ENCODE measurements at places on chromosomes 3 and 15.
A peak's percentile ranks its signal among the peaks of the same experiment; 100 is the strongest.

DNA sequence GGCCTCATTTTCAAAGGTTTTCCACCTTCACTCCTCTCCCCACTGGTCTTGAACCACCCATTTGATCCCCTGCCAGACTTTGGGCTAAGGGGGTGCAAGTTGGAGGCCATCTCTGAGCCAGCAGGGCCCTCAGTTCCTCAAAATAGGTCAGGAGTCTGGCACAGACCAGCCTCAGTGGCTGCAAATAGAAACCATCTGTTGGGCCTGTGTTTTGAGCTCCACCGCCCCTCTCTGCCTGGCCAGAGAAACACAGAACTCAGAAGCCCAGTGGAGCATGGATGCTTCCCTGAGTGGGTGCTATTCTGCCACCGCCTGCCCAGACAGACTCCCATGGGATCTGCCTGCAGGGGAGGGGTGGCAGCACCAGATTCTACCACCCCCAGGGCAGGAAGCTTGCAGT, 56.3 kb downstream of the CORO2B start:
- DNase-seq, result no peak

DNA sequence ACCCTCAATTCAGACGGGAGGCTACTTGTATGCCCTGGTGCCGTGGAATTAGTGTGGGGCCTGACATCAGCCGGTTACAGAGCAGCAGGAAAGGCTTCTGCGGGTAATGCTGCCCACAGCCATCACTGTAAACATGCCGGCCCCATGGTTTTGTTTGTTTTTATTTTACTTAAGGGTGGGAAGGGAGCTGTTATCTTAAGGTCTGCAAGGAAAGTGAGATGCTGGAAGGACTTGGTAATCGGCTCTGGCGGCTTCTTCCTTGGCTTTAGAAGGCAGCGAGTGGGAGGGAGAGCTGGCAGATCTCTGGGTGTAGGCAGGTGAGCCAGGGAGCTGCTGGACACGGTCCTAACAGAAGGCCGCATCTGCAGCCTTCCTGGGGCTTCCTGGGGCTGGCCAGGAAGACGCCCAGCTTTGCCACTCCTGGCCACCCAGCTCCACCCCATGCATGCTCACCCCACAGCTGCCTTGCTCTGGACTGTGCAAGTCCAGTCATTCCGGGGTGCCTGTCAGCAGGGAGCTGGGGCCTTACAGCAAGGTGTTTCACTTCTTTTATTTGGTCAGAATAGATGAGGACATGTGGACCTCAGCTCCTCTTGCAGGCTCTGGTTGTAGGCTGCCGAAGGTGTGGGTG, 54.1 kb upstream of the FURIN start:
- no peak for DNase-seq

DNA sequence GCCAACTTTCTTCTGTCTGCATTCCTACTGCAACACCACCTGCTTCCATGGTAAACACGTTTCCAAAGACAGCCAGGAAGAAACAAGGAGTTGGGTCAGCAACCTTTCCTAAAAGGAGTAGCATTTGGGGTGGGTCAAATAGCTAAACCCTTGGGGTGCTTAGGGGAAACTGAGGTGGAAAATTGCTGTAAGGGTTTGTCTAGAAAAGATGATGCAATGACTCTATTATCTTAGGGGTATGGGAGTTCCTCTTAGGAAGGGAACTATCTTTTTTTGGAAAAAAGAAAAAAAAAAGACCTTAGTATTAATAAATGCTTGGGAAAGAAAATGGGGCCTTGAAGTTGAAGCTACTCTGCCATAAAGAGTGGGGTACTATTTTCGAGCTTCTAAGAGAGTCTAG, 86.1 kb upstream of the POMGNT2 start:
- DNase-seq, result no peak

DNA sequence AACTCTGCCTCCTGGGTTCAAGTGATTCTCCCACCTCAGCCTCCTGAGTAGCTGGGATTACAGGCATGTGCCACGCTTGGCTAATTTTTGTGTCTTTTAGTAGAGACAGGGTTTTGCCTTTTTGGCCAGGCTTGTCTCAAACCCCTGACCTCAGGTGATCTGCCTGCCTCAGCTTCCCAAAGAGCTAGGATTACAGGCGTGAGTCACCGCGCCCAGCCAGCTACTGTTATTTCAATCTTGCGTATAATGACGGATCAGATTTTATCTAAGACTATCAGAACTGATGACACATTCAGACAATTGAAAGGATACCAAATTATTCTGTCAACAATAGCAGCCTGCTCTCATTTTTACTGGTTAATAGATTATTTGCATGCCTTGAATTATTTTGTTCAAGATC, 612.2 kb downstream of the ZIC1 start:
- DNase-seq, result no peak

- no peak for DNase-seq
Observed at GRCh38 chr3:82939491-82940097, 1178.1 kb upstream of the GBE1 start.

GRCh38 chr15:31296219-31296645, 30.4 kb upstream of the KLF13 start:
- no peak for DNase-seq

- no peak for DNase-seq
Observed at GRCh38 chr3:13282986-13283876, 136.9 kb downstream of the NUP210 start.

DNA sequence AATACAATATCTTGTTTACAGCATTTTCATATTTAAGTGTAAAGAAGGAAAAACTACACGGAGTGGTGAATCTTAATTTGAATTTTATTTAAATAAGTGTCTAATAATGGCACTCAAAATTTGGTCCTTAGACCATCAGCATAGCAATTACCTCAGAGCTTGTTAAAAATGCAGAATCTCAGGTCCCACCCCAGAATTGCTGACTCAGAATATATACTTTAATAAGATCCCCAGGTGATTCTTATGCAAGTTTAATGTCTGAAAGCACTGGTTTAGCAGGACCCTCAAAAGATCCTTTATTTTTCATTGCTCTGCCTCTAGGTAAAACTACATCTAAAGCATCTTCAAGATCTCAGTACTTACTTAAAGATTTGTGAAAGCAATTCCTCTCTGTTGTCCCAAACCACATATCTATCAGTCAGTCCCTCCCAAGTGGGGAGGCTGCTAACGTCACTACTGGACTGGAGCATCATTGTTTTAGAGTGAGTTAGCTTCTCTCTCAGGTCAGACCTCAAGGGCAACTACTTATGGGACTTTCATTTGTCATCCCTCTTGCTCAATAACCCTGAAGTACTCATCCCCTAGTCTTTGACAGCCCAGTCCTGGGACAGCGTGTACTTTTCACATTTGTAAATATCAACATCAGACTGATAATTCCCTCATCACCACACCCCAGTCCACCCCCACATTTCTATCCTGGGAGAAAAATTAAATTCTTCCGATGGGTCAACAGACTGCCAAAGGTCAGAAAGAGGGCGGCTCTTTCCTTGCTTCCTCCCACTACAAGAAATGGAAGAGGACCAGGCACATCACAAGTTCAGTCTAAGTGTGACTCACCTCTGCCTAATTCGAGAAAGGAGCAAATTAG, 76.7 kb downstream of the CBLB start:
- peak; percentile 83 for DNase-seq
